Liver (tissue), 10 donors: ENCODE measurements at places on chromosomes 16 and 17. TPM values are rescaled to one million over a fixed set of nuclear protein-coding genes. Genes with fewer than 3 reads are reported as not detected.
A peak's percentile ranks its signal among the peaks of the same experiment; 100 is the strongest.

Gene DNASE1L2
- total RNA-seq: 0.37 TPM

- no peaks in the 10 kb centered on the region for H3K4me1 ChIP-seq
- peaks cover 49% of the 10 kb centered on the region for H3K36me3 ChIP-seq
- H3K4me3 ChIP-seq: no peak overlapping the region
- no peaks in the 10 kb centered on the region for H3K27me3 ChIP-seq
- no peak for DNase-seq
- no peak overlapping the region for H3K27ac ChIP-seq
Observed at GRCh38 chr16:81940781-81941560, 70.3 kb downstream of the SDR42E1 start.

DNA sequence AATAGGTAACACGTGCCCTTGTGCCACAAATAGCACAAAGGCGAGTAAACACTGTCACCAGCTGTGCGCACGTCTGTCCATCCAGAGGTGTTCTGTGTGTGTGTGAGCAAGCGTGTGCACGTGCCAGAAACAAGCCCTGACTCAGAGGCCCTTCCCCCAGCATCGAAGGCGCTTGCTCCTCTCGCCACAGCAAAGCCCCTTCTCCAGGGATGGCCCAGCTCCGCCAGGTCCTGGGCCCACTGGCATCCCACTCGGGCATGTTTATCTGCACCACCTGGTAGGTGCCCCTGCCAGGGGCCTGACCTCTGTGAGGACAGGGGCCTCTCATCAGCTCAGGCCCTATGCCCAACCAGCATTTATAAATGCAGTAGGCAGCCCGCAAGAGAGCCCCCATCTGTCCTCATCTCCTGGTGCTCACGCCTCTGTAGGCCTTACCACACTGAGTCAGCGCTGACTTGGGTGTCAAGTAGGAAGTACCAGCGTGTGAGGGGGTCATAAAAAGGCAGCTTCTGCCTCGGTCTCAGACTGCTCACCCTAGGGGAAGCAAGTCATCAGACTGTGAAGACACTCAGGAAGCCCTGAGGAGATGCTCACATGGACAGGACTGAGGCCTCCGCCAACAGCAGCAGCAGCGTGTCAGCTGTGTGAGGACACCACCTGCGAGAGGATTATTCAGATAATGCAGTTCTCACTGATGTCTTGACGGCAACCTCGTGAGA, 10.8 kb downstream of the TMEM235 start:
- no peaks in the 10 kb centered on the region for H3K36me3 ChIP-seq
- DNase-seq: no peak
- H3K27me3 ChIP-seq: no peaks in the 10 kb centered on the region

Gene ELMO3
- 3.8 TPM for total RNA-seq

- H3K27ac ChIP-seq: peak overlapping the region; percentile 72
- H3K36me3 ChIP-seq: no peaks in the 10 kb centered on the region
- peaks cover 4% of the 10 kb centered on the region for H3K4me1 ChIP-seq
- no peak for DNase-seq
- H3K4me3 ChIP-seq: no peak overlapping the region
Observed at GRCh38 chr17:17416007-17416399, 60.8 kb upstream of the MED9 start.

Gene PDILT
- total RNA-seq: not detected

DNA sequence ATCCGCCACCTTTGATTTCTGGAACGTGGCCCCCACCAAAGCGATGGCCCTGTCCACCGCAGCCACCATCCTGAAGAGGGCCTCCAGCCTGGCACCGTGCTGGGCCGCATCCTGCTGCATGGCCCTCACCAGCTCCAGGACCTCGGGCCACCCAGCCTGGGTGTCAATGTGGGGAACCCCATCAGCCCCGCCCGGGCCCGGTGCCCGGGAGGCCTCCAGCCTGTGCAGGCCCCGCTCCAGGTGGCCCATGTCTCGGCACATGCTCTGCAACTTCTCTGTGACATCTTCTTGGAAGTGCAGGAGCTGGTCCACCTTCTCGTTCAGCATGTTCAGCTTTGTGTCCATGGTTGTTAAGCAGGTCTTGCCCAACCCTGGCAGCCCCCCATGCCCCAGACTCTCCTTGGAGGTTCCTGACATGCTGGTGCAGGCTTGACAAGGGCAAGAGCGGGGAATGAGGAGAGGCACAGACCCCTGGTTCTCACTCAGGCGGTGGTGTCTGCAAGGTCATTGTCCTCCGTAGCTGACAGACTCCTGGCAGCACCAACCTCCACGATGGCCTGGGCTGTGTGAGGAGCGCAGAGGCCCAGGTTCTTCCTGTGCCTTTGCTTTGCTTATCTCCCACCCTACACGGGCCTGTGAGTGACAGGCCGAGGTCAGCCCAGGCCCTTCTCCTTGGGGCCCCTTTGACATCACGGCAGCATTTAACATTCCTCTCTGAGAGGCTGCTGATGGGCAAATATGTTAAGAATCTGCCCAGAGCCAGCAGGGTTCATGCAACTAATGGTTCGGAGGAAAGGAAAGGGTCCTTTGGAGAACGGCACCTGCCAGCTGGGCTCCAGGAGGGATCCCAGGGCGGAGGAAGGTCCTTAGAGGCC, at the start of gene MYLK3:
MYLK3 (minus strand) TSS at position 568 of the 875 bp plus-strand sequence; CDS start at position 417, 151 bp downstream.
- DNase-seq: no peak
- H3K27me3 ChIP-seq: no peaks in the 10 kb centered on the region
- H3K27ac ChIP-seq: no peak within 1 kb of the TSS

GRCh38 chr16:28495098-28495793, 803 bp downstream of the APOBR start:
- peaks cover 9% of the 10 kb centered on the region for H3K4me1 ChIP-seq
- peaks cover 5% of the 10 kb centered on the region for H3K36me3 ChIP-seq
- H3K4me3 ChIP-seq: no peak overlapping the region
- H3K27ac ChIP-seq: peak overlapping the region; percentile 77
- H3K27me3 ChIP-seq: no peaks in the 10 kb centered on the region

Gene PRR14
- 7.5 TPM for total RNA-seq

GRCh38 chr16:70294385-70295025, 4.5 kb upstream of the DDX19B start:
- peaks cover 6% of the 10 kb centered on the region for H3K4me1 ChIP-seq
- H3K4me3 ChIP-seq: no peak overlapping the region
- no peak overlapping the region for H3K27ac ChIP-seq

DNA sequence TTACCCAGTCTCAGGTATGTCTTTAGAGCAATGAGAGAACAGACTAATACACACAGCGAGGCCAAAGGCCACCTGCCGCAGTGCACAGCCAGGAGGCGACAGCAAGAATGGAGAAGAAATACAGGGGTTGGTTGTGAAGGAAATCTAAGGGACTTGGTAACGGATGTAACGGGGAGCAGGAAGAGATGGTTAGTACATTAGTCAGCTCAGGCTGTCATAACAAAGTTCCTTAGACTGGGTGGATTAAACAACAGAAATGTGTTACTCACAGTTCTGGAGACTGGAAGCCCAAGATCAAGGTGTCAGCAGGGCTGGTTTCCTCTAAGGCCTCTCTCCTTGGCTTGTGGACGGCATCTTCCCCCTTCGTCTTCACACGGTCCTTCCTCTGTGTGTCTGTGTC, 47.1 kb downstream of the TVP23C start:
- peaks cover 5% of the 10 kb centered on the region for H3K36me3 ChIP-seq
- no peaks in the 10 kb centered on the region for H3K4me1 ChIP-seq

DNA sequence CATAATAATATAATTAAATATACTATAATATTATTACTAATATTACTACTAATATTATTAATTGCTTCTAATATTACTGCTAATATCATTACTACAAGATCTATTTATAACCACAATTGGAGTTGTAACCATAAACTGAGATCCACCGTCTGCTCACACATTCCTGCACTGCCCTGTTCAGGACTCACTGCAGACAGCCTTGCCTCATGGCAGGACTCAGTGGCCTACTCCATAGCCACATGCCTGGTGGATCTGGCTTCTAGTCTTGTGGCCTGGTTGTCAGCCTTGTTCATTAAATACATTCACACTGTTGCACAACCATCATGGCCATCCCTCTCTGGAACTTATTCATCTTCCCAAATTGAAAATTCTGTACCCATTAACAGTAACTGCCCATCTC, 48.0 kb downstream of the SRL start:
- no peak overlapping the region for H3K4me3 ChIP-seq
- no peaks in the 10 kb centered on the region for H3K36me3 ChIP-seq
- no peaks in the 10 kb centered on the region for H3K4me1 ChIP-seq

Gene TADA2A
- 13.4 TPM for total RNA-seq

- H3K4me1 ChIP-seq: no peaks in the 10 kb centered on the region
- no peak overlapping the region for H3K4me3 ChIP-seq
- DNase-seq: no peak
- peaks cover 7% of the 10 kb centered on the region for H3K27me3 ChIP-seq
- no peaks in the 10 kb centered on the region for H3K36me3 ChIP-seq
- no peak overlapping the region for H3K27ac ChIP-seq
Observed at GRCh38 chr17:16940116-16940881, 31.6 kb downstream of the TNFRSF13B start.

DNA sequence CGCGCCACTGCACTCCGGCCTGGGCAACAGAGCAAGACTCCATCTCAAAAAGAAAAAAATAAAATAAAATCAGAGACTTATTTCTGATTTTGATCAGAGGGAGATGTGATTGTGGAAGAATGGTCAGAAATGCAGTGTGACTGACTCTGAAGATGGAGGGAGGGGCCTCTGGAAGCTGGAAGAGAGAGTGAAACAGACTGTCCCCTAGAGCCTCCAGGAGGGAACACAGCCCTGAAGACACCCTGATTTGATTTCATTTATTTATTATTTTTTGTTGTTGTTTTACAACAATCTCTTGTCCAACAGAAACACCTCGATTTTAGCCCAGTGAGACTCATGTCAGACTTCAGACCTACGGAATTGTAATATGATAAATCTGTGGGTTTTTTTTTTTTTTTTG, 26.1 kb downstream of the BCL7C start:
- no peak overlapping the region for H3K27ac ChIP-seq
- no peaks in the 10 kb centered on the region for H3K4me1 ChIP-seq
- DNase-seq: no peak
- no peaks in the 10 kb centered on the region for H3K27me3 ChIP-seq

Gene SCGB1C2
- total RNA-seq: not detected

- peaks cover 24% of the 10 kb centered on the region for H3K36me3 ChIP-seq
- no peak overlapping the region for H3K27ac ChIP-seq
- no peaks in the 10 kb centered on the region for H3K4me1 ChIP-seq
- no peaks in the 10 kb centered on the region for H3K27me3 ChIP-seq
Observed at GRCh38 chr17:35849469-35850348, 19.0 kb downstream of the HEATR9 start.

- no peaks in the 10 kb centered on the region for H3K27me3 ChIP-seq
- no peak for DNase-seq
- no peak overlapping the region for H3K27ac ChIP-seq
- no peaks in the 10 kb centered on the region for H3K4me1 ChIP-seq
Observed at GRCh38 chr17:33267271-33267790, 25.8 kb downstream of the ASIC2 start.

DNA sequence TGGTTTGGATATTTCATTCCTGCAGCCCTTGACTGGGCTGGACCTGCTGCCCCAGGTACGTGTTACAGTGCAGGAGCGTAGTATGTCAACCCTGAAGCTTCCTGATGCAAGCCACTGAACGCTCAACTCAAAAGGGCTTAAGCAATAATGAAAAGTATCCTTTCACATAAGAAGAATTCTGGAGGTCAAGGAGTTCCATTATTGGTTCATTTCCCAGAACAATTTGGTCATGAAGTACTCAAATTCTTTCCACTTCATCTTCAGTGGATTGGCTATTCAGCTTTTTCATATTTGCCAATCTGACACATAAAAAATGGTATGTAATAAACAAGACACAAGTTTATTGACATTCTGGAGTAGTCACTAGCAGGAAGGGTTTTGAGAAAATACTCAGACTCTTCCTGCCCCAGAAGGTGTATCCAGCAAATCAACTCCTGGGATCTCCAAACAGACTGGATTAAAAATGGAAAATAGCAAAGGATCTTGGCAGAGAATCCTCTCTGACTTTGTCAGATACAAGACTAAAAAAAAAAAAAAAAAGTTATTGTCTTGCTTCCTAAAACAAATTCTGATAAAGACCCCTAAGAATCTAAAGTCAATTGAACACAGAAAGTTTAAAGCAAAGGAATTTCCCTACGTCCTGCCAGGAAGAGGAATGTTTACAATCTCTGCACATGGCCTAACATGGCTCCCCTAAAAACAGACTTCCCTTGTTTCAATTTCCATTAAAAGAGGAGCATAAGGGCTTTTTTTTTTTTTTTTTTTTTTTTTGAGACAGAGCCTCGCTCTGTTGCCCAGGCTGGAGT, 37.5 kb upstream of the WSB1 start:
- peak overlapping the region; percentile 36 for H3K27ac ChIP-seq
- no peak for DNase-seq
- H3K27me3 ChIP-seq: no peaks in the 10 kb centered on the region

DNA sequence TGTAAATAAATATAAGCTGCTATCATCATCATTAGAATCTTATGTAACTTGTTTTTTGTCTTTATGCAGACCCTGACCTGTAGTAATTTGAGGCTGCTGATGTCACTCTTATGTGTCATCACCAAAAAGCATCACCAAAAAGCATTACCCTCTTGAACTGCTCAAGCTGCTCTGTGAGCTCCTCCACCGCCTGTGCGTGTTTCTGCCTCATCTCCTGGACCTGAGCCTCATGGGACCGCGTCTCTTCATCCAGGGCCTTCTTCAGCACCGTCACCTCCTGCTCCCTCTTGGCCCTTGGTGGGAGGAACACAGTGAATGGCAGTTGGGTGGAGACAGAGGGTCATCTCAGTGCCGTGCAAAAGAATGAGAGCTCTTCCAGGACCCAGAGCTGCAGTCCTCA, 82.4 kb downstream of the NDE1 start:
- H3K36me3 ChIP-seq: no peaks in the 10 kb centered on the region
- H3K4me3 ChIP-seq: no peak overlapping the region
- no peaks in the 10 kb centered on the region for H3K27me3 ChIP-seq
- H3K27ac ChIP-seq: no peak overlapping the region

Gene ABCA9
- total RNA-seq: 18.9 TPM

DNA sequence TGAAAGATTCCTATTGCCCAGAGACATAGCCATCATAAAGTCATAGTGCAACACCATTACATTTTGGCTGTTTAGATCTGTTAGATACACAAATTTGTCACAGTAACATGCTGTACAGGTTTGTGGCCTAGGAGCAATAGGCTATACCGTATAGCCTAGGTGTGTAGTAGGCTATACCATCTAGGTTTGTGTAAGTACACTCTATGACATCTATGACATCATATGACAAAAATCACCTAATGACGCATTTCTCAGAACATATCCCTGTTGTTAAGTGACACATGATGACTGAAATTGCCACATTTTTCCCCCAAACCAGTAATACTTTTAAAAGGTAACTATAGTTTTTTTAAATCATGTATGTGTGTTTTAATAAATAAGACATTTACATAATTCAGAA, 43.3 kb downstream of the NLK start:
- H3K4me3 ChIP-seq: no peak overlapping the region
- H3K36me3 ChIP-seq: no peaks in the 10 kb centered on the region
- H3K4me1 ChIP-seq: peaks cover 13% of the 10 kb centered on the region
- no peak overlapping the region for H3K27ac ChIP-seq

- no peak overlapping the region for H3K4me3 ChIP-seq
- H3K36me3 ChIP-seq: no peaks in the 10 kb centered on the region
- no peaks in the 10 kb centered on the region for H3K27me3 ChIP-seq
- H3K27ac ChIP-seq: no peak overlapping the region
- no peaks in the 10 kb centered on the region for H3K4me1 ChIP-seq
Observed at GRCh38 chr16:79690159-79690558, 89.6 kb upstream of the MAF start.

- no peak overlapping the region for H3K4me3 ChIP-seq
- no peaks in the 10 kb centered on the region for H3K4me1 ChIP-seq
- no peaks in the 10 kb centered on the region for H3K36me3 ChIP-seq
- no peaks in the 10 kb centered on the region for H3K27me3 ChIP-seq
- no peak for DNase-seq
- no peak overlapping the region for H3K27ac ChIP-seq
Observed at GRCh38 chr16:67822511-67822910, 15.8 kb downstream of the TSNAXIP1 start.
